T-helper 2 cell (primary cell): ENCODE measurements at places on chromosomes 12 and 14.
A peak's percentile ranks its signal among the peaks of the same experiment; 100 is the strongest.

DNA sequence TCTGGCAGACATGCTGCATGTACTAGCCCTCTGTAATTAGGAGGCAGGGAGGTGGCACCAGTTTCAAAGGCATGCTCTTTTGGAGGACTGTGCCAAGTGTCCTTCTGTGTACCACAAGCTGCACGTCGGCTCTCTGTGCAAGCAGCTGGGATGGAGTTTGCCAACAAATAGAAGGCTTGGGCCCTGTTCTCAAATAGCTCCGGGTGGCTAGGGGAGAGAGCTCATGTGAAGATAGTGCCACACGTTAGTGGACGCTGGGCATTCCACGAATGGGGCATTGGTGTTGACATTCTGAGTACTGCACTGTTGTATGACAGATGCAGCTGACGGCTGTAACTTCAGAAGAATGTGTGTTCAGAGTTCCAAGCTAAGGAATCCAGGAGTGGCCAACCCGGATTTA is 4.4 kb downstream of the AACS start:
- no peak for DNase-seq

DNA sequence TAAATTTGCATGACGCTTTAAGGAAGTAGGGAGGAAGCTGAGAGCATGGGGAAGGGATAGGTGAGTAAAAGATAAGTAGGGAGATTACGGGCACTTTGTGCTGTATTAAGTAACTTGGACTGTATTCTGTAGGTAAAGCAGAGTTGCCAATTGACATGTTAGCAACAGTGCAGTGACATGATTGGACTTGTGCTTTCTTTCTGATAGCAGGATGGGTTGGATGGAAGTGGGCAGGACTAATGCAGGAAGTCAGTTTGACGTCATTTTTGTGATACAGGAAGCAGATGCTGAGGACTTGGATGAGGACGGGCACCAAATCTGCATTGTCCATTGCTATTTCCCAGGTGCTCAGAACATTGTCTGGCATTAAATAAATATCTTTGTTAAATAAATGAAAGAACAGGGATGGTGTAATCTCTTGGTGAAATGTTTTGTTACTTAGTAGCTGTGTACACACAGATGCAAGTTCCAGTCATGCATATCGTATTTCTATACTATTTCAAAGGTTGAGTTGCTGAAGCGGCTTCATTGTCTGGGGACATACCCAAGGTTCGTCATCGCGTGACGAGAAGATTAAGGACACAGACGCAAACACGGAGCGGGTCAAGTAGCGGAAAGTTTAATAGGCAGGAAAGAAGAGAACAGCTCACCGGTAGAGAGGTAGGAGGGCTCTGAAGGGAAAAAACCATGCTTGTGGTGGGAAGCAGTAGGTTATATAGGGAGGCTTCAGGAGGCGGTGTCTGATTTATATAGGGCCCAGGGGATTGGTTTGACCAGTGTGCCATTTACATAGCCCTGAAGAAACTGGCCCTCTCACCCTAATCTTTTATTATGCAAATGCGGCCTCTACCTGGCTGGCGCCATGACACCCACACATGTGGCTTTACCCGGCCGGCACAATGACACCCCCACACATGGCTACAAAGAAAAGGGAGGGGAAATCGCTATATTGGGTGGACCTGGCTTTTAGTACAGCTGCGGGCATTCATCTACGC is 30.7 kb downstream of the GUCY2C start:
- DNase-seq = no peak

- no peak for DNase-seq
These were observed 9.4 kb downstream of the HIGD1C start for GRCh38 chr12:50961708-50962107.

DNA sequence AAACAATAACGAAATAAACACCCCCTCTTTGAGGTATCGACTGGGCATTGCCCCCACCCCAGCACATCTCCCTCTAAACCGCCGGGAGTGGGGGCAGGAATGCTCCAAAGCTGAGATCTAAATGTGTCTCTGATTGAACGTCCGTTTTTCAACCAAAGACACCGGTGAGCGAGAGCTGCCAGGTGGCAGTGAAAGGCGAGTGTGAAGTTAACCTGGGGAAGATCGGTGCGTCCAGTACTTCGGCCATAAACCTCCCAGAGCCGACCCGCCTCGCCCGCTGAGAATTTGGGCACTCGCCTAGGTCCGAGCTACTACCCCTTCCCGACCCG is 625 bp downstream of the ANGEL1 start:
- no peak for DNase-seq

DNA sequence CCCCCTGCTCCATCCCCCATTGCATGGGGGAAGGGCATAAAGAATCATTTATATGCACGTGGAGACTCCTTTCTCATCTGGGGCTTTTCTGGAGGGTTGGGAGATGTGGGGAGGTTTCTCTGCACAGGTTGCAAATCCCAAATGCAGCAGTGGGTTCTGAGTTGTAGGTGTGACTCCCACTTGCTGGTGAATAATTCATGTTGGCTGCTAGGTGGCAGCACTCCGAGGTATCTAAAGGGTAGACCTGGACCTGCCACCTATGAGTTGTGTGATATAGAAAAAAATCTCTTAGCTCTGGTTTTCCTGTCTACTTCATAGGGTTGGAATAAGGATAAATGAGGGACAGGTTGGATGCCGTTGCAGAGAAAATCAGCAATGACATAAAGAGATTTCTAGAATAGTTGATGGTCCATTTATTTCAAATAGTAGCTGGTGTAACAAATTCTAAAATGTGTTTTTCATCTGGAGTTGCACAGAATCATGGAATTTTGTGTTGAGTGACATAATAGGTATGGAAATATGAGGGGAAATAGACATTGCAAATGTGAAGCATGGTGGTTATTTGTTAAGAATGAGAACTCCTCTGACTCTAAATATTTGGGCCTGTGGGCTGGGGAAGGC is 4.6 kb downstream of the MARCHF9 start:
- DNase-seq = no peak

- no peak for DNase-seq
These were observed 300.4 kb downstream of the SNAPC1 start for GRCh38 chr14:62062645-62063044.

GRCh38 chr12:88188180-88188579 is 46.1 kb downstream of the TMTC3 start:
- no peak for DNase-seq

GRCh38 chr14:70886421-70887206 is 20.6 kb upstream of the PCNX1 start:
- DNase-seq = peak; percentile 96

DNA sequence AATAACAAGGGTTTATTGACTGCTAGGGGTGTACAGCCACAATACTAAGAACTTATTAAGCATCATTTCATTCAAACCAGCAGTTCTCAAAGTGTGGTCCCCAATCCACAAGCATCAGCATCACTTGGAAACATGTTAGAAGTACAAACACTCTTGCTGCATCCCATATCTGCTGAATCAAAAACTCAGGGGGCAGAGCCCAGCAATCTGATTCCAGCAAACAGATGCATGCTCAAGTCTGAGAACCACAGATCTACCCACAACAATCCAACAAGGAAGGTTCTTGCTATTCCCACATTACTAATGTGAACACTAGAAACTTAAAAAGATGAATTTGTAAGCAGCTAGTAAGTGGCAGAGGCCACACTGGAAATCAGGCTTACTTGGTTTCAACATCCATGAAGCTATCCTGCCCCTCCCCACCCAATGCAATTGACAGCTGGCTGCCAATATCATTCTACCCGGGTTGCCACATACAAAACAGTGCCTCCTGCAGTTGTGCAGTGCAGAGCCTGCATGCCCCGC is 6.2 kb downstream of the KRT77 start:
- DNase-seq = no peak

DNA sequence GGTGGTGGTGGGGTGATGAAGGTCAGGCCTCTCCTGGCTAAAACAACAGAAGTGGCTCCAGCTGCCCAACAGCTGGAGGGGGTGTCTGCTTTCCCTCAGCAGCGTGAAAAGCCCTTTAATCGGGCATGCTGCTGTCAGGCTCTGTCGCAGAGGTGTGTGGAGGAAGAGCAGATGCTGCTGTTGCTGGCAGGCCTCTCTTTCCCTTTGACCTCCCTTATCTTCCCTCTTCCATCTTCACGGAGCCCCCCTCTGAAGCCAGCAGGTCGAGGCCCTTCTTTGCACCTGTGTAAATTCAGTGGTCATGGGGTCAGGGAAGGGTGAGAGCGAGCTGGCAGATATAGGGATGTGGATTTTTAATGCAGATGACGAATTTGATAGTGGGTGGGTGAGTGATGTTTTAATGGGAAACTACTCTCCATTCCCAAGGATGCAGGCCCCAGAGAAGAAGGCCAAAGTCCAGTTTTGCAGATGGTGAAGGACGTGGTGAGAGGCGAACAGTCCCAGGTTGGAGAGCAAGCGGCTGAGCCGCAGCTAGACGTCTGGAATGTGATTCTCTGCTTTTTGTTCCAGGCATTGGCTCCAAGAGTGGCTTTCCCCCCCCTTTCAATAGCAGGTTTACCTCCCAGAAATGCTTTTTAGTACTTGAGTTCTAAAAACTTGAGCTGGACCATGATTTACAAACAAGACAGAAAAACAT is 64.0 kb downstream of the SMOC1 start:
- no peak for DNase-seq

GRCh38 chr12:8455727-8456360 is at the start of gene CLEC6A:
Gene CLEC6A (plus strand): TSS chr12:8455962. CDS start chr12:8456112, 150 bp downstream.
- DNase-seq = no peak

DNA sequence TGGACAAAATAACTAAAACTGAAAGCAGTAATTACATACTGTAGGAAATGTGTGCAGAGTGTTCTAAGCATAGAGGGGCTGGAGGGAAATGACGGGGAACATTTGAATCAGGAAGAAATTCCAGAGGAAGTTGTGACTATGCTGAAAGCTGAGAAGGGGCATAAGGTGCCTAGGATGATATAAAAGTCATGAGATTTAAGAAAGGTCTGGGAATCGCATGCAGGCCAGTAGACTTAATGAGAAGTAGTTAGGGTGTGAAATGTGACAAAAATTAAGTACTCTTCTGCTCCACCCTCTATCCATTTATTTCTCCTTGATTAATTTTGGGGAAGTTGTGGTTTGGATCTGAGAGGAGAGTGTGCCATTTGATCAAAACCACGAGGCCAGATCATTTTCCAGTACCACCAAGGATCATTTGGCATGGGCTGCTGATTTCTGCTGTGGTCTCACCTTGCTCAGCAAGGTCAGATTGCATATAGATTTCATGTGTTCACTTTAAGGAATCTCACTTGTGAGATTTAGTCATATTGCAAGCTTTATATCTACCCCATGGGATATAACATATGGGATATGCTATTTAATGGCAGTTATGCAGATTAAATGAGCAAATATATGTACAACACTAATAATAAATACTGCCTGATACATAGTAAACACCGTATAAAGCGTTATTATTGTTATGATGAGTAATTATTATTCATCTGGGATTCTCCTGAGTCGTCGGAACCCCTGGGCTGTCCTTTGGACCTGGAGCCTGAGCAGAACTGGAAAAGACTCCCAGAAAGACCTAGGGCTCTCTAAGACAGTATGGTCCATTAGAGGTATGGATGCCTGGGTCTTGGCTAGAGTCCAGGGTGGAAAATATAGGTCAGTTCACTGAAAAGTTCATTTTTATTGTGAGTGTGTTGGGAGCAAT is 72.3 kb downstream of the SRGAP1 start:
- no peak for DNase-seq

DNA sequence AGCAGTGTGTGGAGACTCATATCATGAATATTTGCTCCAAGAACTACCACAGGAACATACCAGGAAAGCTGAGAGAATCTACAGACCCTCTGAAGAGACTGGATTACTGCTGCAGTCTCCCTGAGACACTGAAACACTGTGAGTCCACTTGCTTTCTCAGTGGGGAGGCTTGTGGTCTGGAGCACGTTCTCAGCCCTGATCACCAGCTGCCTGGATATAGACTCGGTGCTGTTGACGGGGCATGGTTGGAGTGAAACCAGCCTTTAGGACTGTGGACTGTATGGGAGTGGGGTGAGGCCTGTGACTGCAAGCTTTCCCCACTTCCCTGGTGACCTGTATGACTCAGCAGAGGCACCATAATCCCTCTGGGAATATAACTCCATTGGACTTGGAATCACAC is 525.8 kb upstream of the FBXO33 start:
- DNase-seq = no peak

DNA sequence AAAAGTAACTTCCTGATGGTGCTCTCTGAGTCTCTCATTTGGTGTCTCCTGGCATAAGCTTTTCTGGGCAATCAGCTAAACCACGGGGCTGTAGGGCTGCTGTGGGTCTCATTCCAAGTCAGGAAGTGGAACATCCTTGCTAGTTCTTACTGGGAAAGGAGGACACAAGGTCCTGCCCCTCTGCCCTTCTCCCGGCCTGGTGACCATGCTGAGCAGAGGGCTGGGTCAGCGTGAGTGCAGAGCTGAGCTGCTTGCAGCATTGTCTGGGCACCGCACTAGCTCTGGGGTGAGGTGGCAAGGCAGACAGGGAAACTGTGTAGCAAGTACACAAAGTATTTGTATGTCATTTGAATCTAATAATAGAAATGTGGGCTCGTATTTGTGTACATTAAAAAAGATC is 45.0 kb upstream of the ASPG start:
- no peak for DNase-seq

- no peak for DNase-seq
These were observed 182.5 kb upstream of the RASSF8 start for GRCh38 chr12:25775968-25776367.

DNA sequence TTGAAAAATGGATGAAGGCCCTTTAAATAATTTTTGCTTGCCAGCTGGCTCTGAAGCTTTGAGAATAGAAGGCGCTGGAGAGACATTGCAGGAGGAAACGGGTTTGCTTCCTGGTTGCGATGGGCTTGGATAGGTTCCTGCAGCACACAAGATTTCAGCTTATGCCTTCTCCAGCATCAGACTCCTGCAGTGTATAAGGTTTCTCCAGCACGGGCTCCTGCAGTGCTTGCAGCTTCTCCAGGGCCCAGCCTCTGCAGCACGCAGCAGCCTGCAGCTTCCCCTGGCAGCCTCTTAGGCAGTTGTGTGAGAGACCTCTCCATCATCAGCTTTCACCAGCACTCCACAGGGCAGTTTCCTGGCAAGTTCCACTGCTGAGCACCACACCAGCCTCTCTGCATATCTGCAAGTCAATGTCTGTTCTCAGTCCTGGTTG is 78.7 kb upstream of the ZDHHC17 start:
- no peak for DNase-seq

DNA sequence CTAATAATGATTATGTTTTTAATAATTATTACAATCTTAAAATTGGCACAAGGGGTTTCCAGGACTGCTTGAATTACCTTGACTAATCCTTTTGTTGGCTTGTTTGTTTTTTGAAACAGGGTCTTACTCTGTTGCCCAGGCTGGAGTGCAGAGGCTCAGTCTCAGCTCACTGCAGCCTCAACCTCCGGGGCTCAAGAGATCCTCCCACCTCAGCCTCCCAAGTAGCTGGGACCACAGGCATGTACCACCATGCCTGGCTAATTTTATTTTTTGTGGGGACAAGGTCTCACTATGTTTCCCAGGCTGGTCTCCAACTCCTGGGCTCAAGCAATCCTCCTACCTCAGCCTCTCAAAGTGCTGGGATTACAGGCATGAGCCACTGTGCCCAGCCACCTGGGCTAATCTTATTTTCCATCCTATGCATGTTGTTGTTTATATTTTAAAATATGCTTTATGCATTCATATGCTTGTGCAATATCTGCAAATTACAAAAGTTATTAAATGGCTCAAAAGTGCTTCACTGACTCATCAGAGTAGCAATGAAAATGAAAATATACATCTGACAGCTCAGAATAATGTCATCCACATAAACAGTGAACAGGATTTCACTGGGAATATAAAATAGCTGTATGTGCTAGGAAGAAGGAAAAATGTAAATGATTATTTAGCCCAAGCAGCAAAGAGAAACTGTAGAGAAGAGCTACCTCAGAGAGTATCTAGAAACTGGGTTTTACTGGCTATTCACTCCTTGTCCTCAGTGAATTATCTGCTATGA is 24.8 kb upstream of the PLEKHG6 start:
- no peak for DNase-seq

GRCh38 chr12:15011162-15011561 is 38.3 kb downstream of the PDE6H start:
- no peak for DNase-seq
